ENCODE measurements at places on chromosomes 3 and 15.

DNA sequence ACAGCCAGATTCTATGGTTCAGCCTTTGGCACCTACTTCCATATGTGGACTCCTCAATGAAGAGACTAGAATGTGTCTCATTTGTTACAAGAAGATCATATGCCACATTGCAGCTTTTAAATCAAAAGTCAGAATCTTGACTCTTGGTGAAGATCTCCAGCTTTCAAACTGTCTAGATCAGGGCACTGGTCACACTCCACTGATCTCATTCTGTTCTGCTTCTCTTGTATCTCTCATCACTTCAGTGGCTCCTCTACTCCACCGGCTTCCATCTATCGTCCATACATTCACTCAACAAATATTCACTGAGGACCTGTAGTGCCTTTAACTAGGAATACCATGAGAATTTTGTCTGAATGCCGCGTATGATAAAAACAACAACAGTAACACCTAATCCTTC lies 203.3 kb upstream of the LPP start:
- DNase-seq, result no peak

- DNase-seq, result no peak
Measured at GRCh38 chr3:157751386-157751785, 248.2 kb upstream of the VEPH1 start.

DNA sequence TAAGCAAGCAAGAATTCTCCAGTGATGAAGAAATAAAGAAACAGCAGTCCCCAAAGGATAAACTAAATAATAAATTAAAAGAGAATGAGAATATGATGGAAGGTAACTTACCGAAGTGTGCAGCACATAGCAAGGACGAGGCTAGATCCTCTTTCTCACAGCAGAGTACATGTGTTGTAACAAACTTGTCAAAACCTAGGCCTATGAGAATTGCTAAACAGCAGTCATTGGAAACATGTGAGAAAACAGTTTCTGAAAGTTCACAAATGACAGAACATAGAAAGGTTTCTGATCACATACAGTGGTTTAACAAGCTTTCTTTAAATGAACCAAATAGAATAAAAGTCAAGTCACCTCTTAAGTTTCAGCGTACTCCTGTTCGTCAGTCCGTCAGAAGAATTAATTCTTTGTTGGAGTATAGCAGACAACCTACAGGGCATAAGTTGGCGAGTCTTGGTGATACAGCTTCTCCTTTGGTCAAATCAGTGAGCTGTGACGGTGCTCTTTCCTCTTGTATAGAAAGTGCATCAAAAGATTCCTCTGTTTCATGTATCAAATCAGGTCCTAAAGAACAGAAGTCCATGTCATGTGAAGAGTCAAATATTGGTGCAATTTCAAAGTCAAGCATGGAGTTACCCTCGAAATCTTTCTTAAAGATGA lies 4.5 kb upstream of the SCG5 start:
- DNase-seq, result no peak

GRCh38 chr3:194080436-194080835 lies 55.5 kb upstream of the HES1 start:
- no peak for DNase-seq

GRCh38 chr15:70152070-70152480 lies 54.4 kb upstream of the TLE3 start:
- no peak for DNase-seq

DNA sequence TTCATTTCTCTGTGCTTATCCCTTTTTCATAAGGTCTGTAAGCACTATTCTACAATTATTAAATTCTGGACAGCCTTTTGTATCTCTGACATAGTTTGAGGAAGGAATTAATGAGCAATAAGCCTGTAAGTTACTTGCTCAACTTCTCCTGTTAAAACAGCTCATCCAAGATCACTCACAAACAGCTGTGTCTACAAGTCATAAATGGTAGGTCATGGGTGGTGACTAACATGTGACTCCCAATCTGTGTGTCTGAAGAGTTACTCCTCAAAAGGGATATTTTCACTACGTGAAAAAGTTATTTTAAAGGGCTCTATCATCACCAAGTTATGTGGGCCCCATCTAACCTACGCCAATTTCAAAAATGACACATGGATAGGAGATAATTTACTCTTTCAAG lies 145.2 kb upstream of the CBLB start:
- DNase-seq, result peak; percentile 31

GRCh38 chr3:123733341-123733740 lies 148.5 kb upstream of the HACD2 start:
- DNase-seq, result no peak

GRCh38 chr15:33494306-33494705 lies 183.5 kb downstream of the RYR3 start:
- no peak for DNase-seq

DNA sequence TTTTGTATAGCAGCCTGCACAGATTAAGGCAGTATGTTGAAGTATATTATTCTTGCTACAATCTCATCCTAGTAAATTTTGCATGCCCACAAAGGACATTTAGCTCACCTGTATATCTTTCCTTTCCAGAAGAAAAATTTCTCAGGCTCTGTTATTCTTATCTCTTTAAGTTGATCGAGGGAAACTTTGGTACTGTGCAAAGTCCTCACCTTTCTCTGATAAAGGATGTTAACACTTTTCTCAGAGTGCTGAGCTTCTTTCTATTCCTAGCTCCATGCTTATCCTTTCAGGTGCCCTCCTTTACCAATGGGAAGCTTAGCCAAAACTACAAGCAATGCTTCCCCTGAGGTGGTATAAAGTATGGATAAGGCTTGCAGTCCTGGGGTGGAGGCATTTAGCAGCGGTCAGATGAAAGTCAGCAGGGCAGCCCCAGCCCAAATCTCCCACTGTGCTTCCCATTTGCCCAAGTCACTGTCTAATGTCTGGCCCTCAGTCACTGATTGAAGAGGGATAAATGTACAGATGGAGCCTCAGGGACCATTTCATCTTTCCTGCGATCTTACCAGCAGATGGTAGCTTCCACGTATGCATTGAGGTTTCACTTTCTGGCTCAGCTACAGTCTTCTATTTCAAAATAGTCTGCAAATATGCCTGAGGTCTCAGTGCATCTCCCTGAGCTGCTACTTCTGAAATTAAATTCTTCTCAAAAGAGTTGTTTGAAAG lies 127.8 kb upstream of the P2RY1 start:
- DNase-seq, result no peak

DNA sequence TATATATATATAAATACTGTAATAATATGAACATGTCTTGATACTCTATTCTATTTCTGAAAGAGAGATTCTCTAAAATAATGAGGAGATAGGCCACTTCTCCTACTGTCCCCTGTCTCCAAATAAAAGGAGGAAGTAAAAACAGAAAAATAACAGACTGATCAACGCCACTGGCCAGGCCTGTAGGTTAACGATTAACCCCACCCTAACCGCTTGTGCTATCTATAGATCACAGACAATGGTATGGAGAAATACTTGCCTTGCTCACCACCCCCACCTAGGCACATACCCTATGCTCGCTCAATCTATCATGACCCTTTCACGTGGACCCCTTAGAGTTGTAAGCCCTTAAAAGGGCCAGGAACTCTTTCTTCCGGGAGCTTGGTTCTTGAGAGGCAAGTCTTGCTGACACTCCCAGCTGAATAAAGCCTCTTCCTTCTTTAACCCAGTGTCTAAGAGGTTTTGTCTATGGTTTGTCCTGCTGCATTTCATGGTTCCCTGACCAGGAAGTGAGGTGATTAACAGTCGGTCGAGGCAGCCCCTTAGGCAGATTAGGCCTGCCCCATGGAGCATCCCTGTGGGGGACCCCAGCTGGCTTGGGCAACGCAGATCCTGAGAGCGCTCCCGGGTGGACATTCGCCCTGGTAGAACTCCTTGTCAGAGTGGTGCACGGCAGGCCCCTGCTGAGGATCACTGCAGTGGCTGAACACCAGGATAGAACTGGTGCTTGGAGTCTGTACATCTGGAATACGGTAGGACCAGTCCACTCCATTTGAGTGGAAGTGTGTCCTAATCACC lies 521.8 kb upstream of the CNTN3 start:
- DNase-seq, result no peak

- no peak for DNase-seq
Measured at GRCh38 chr3:169091196-169091823, 572.2 kb downstream of the MECOM start.

DNA sequence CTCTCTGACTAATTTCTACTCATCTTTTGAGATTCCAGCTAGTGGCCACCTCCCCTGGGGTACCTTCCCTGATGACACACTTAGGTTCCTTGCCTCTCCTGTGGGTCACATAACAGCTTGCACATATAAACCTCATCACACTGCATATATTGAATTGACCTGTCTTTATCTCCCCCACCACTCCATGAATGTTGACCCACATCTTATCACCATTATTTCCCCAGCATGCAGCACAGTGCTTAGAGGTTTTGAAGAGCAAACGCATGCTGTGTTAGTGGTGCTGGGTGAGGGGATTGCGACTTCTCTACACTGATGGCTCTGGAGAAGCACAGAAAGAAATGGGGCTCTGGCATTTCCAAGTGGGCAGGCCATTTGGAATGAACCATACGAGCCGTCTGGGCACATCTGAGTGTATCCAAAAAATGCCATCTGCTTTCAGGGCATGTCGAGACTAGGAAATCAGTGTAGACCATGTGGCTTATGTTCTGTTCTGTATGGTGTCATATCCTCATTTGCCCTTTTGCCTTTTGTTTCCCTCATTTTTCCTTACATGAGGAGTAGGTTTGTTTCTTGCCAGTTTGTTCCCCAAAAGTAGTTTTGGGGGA lies 333.2 kb upstream of the TRIM42 start:
- DNase-seq, result no peak

DNA sequence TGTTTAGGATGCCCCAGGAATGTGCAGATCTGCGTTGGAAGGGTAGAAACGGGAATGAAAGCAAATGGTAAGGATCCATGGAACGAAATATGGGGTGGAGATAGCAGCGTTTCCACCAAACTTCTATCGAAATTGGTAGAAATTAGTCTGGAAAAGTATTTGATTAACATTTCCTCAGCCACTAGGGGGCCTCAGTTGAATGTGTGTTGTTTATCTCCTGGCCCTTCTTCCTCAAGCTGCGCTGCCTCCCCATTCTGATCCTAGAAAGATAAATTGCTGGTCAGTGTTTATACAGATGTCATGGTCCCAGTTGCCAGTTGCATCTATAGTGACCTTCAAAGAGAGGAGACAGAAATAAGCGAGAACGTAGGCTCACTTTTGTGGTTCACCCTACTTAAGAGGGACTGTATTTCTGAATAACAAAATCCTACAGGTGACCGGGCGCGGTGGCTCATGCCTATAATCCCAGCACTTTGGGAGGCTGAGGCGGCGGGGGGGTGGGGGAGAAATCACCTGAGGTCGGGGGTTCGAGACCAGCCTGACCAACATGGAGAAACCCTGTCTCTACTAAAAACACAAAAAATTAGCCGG lies 457.1 kb downstream of the SQOR start:
- DNase-seq, result peak; percentile 32

DNA sequence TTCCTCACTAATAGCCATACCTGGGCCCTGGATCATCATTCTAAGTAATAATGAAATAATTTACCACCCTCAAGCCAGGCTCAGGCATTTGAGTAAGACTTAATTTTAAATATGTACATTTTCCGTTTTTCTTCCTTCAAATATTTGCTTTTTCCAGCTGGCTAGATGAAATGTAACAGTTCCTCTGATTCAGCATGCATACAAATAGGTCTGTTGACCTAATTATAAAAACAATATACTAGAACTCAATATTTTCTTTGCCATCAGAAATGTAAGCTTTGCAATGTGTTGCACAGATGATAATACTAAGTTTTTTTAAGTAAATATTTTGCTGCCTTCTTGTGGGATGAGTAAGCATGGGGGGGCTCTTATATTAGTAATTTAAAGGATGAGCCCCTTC lies 91.6 kb downstream of the FEZF2 start:
- no peak for DNase-seq

GRCh38 chr3:150098621-150099020 lies 127.9 kb upstream of the PFN2 start:
- DNase-seq, result no peak

Data from HL-60 (cell line).